ENCODE measurements at places on chromosomes 7 and 10.
A peak's percentile ranks its signal among the peaks of the same experiment; 100 is the strongest.

DNA sequence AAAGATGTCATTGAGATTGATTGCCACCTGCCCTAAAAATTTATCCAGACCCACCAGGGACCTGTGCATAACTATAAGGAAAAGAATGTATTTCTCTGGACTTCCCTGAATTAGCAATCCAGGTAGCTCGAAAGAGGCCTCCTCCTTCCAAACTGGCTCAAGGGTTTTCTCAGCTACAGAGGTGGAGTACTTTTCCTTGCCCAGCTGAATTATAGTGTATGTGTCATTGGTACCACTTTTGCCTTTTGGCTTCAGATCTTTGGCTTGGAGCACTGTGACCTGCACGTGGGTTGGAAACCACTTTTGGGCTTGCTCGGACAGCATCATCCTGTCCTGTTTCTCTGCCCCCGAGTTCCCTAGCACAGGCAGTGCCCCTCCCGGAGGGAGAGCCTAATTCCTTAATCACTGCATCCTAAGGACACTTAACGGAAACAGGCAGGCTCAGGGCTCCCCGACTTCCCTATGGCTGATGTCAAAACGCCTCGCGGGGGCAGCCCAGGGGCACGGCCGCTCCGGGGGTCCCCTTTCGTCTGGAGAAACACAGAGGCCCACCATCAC is 825 bp downstream of the RAB11FIP2 start:
- DNase-seq, result peak; percentile 43

DNA sequence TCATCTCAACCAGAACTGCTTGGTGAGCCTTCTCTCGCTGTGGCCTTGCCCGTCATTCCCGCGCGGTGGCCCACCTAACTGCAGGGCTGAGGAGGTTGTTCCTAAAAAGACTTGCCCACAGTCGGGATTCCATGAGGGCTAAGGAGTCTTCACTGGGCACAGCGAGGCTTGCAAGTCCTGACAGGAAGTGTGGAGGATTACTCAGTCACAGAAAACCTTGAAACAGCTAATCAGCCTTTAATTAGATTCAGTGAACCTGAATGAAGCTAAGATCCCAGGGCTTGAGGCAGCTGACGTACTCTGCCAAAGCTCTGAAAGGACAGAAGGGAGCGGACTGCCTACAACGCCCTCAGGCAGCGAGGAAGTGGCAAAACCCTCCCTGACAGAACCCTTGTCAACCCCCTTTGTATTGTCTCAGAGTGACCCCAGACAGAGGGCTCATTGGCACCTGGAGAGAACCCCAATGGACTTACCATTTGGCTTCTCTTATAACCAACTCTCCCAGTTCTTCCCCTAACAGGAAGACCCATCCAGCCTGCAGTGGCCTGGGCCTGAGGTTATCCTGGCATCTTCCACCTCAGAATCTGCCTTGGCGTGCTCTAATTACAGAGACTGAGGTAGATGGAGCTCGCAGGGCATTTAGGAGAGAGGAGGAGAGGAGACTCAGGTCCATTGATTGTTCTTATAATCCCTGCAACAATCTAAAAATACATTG is 2.5 kb upstream of the LAMB4 start:
- no peak for DNase-seq

DNA sequence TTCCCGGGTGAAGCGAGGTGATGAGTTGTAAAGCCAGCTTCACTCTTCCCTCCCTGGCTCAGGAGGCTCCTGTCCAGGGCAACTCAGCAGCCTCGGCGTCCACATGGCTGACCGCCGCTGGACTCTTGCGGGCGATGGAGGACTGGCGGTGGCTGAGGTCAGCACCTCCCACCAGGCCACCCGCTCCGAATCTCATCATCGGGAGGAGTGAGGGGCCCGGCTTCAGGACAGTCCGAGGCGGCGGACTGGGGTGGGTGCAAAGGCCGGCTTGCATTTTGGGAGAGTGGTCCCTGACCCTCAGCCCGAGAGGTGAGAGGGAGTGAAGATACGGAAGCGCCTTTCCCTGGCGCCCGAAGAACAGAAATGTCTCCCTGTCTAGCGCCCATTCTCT is 759 bp downstream of the DNAJB12 start:
- no peak for DNase-seq

GRCh38 chr7:159020987-159021386 is 123.7 kb downstream of the VIPR2 start:
- no peak for DNase-seq

DNA sequence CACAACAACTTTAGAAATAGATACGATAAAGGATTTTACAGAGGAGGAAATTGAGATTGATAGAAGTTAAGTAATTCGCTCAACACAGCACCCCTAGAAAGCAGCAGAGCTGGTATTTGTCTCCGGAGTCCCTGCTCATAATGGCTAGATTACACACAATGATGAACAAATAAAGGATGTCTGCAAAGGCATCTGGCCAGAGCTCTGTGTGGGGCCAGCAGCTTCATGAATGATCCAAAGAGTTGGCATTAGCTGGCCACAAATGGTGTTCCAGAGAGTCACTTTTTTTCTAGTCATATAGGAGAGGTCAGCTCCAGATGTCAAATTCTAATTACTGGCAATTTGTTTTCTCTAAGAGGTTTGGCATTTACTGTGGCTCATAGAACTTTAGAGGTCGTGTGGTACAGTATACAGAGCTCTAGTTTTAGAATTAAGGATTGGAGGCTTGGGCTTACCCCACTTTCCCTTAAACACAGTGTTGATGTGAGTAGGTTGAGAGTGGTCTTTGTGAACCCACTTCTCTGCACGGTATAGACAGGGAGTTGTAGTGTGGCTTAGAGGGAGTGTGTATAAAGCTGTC is 186.2 kb downstream of the BICC1 start:
- no peak for DNase-seq

DNA sequence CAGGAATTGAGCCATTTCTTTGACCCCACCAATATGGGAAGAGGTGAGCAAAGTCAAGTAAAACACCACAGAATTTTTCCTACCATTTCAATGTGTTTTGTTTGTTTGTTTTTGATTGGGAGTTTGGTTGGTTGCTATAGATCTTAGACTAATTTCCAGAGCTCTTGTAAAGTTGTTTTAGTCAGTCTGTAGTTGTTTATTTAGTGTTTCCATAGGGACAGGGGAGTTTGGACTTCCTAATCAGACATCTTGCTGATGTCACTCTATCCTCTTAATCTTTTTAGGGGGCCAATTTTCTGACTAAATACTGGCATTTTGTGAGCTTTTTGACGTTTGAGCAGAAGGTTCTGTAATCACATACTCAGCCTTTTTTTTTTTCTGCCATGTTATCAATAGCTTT is 266.9 kb downstream of the ABCA13 start:
- DNase-seq, result no peak

DNA sequence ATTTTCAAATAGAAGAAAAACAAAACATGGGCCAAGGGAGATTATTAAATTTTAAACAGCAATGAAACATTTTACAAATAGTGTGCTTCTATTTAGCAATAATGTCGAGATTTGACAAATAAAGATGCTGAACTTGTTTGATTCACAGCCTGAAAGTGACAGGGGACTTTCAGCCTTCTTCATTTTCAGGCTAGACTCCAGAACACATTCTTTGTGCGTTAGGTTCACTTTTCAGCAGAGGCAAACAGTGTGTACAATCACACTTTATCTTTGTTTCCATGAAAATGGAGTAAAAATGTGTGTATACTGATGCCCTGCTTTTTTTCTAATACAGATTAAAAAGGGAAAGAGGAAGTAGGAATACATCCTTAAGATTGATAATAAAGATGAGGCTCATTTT is 35.6 kb downstream of the FAM171A1 start:
- DNase-seq, result no peak

- DNase-seq, result peak; percentile 35
Measured at GRCh38 chr7:12584930-12585329, 14.4 kb downstream of the SCIN start.

DNA sequence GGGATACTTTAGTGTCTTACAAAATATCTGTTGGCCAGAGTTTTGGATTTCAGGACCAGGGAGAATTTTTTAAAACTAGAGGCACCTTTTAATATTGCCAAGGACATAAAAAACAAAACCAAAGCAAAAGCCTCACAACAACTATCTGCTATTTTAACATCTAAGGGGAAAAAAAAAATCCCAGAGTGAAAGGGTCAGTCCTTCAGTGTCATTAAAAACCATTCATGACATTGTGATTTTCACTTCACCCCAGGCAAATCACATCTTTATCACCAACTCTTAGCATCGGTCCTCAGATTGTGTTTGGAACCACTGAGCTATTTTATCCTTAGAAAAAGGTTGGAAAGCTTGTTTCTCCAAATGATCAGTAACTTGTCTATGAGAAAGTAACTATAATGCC is 10.7 kb downstream of the CEP41 start:
- no peak for DNase-seq

- no peak for DNase-seq
Measured at GRCh38 chr7:157037028-157037427, 26.6 kb upstream of the MNX1 start.

DNA sequence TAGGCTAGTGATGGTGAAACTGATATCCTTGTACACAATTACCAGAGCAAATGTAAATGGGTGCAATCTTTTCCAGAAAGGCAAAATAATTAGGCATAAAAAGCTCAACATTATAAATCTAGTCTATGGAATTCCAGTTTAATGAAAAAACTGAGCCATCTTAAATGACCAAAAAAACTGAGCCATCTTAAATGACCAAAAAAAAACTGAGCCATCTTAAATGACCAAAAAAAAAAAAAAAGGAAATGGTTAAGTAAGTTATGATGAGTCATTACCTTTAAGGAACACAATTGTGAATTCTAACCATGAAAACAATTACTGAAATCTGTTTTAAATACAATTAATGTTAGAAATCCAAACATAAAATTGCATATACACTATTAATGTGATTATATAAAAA is 25.3 kb downstream of the USP6NL start:
- no peak for DNase-seq

DNA sequence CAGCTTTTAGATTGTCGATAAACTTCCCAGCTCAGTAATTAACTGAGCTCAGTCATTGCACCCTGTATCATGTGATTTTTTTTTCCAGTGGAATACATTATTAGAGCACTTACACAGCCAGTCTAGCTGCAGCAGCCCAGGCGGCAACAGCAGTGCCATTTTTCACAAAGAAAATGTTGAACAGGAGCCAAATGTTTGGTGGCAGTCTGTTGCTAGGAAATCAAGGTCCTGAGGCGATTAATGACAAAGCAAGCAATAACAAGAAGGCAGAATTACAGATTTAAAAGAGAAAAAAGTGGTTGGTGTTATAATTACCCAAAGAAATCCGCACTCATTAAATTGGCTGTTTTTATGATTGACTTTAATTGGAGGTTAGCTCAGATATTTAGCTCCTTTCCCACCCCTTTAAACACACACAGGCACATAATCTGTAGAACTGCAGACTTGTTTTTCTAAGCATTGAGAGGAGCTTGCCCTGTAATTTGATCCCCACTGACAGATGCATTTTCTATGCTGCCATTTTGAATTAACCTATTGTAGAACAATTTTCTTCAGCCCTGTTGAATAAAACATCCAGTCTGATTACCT is 267.4 kb downstream of the ADK start:
- no peak for DNase-seq

DNA sequence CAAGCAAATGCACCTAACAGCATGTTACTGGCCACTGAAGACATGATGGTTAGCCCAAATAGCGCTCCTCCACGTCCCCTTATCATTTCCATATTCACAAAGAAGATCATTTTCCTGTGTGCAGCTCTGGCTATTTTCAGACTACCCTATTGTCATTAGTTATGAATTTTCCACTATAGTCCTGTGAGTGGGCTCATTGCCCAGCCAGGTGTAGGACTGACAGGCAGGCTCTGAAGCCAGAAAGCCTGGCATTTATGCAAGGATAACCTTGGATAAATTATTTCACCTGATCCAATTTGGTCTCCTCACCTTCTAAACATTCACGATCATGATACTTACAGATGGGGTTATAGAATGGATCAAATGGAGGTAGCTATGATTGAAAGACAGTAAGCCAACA is 104.6 kb downstream of the C10orf90 start:
- no peak for DNase-seq

DNA sequence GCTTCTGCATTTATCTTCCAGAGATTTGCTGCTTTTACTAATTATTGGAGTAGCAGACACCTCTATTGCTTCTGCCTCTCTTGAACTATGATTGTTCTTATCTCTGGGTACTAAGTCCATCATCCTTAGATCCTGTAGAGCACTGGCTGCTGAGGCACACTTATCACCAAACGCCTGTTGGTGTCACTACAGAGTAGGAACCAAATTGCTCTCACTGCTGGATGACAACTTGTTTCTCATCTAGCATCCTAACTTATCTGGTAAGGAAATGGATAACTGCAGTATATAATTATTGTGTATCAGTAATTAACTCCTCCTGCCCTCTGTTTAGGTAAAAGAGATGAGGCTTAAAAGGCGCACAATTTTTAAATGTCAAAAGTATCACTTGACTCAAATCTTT is 1059.4 kb downstream of the NRG3 start:
- no peak for DNase-seq

DNA sequence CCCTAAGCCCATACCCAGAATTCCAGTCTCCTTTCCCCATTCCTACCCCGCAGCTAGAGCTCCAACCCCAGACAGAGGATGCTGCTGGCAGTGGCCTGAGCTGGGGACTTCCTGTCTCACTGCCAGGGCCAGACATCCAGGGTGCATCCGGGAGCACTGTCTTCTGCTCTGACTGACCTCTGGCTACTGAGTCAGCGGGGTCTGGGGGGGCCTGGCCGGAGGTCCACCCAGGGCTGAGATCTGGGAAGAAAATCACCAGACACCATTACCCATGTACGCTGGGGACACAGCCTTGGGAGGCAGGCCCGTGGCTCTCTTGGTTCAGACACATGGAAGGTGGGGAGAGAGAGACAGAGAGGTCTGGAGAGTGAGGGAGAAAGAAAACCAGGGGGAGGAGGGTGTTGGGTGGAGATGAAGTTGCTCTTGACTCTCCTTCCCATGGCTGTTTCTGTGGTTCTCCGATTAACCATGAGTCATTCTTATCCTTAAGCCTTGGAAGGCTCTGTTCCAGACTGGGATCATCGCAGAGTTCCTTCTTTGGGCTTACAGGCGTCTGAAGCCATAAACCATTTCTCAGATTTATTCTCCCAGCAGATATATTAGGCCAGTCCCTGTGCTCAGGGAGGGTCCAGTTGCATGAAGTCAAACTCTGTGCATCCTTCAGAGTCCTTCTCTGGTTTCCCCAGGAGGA is 23.6 kb downstream of the TSPAN15 start:
- DNase-seq, result no peak

DNA sequence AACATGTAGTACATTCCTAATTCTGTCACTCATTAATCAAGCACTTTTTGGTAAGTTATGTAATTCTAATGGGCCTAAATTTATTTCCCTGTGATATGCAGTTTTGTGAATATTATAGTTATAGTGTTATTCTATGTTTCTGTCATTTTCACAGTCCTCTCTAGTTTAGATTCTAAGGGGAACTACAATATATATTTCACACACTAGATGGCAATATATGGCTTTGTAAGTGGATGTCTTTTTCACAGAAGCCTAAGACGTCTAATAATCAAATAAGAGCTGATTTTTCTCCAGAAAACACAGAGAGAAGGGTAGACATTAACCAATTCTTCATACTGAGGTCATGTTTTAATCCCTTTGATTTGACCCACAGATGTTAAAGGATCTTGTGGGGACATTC is 18.0 kb downstream of the RNLS start:
- DNase-seq, result no peak

- DNase-seq, result peak; percentile 83
Measured at GRCh38 chr7:78020136-78020873, 221.7 kb downstream of the PHTF2 start.

- no peak for DNase-seq
Measured at GRCh38 chr7:20218279-20218678, 1.1 kb upstream of the MACC1 start.

All from hindlimb muscle (tissue), 1 donor.